ENCODE measurements at places on chromosomes 13 and 19. TPM values are rescaled to one million over a fixed set of nuclear protein-coding genes. Genes with fewer than 3 reads are reported as not detected.
A peak's percentile ranks its signal among the peaks of the same experiment; 100 is the strongest.

The MAB21L1 gene
- total RNA-seq: 0.60 TPM

DNA sequence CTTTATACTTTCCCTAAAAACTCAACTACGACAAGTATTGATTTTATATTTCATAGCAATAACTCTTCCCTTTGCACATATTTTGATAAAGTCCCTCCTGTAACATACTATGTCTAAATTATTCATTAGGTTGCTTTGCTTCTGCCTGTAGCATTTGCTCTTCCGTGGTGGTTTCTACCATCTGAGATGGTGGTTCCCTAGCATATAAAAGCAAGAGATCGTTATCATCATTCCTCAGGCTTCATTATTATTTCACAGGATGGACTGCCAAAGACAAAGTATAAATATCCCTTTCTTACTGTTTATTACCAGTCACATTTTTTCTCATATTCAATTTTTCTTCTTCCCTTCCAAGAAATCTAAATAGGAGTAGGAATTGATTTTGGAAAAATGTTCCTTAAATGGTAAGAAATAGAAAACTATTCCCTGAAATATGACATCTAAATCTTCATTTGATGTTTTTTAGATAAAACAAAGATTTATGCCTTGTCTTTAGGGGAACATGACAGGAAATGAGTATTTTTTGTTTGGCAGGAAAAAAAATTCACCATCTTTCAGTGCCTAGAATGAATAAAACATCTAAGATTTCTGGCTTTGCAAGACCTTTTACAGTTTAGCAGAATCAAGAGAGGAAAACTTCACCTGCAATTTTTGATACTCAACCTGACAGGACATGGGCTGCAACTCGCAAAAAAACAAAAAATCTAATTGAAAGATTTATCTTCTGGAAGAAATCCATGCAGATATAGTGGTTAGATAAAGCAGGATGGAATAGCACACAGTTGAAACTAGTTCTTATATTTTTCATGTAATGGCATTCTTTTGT lies 340.0 kb downstream of the SPRY2 start:
- DNase-seq: no peak

The AP1M2 gene
- total RNA-seq: not detected

The ZNF90 gene
- 7.9 TPM for total RNA-seq

DNA sequence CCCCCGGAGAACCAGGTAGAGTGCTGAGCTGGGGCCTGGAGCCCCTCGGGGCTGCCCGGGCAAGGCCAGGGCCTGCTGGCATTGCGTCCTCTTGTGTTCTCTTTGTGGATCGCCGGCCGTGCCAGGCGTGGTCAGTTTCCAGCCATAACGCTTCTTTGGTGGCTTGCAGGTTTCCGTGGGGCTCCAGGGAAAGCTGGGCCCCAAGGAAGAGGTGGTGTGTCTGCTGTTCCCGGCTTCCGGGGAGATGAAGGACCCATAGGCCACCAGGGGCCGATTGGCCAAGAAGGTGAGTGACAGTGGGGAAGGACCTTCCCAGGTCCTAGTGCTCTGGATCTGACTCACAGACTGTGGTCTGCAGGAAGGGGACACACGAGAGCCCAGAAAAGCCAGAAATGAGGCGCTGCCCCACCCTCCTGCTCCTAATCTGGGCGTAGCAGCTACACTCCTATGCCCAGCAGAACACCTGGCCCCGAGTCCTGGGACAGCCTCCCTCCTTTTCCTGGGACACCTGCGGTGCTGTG lies 57.5 kb downstream of the RAB20 start:
- DNase-seq: no peak

The WDR87 gene
- total RNA-seq: not detected

DNA sequence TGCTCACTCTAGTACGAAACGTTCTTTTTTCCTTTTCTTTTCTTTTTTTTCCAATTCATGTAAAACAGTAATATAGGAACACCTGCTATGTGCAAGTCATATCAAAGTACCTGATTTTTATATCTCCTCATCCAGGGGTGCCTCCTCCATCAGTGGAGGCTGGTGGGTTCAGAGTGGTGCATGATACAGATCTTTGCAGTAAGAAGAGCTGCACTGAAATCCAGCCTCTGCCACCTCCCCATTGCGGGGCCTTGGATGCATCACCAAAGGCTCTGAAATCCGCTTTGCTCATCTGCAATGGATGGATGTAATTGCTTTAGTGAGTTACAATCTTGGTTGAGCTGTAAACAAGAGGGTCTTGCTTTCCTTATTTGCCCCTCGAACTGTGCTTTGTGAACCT lies 38.3 kb downstream of the GPR12 start:
- no peak for DNase-seq

DNA sequence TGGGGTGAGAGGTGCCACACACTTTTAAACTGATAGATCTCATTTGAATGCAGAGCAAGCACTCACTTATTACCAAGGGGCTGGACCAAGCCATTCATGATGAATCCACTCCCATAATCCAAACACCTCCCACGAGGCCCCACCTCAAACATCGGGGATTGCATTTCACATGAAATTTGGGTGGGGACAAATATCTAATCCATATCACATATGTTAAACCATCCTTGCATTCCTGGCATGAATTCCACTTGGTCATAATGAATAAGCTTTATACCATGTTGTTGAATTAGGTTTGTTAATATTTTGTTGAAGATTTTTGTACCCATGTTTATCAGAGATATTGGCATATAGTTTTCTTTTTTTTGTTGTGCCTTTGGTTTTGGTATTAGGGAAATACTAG lies 1198.7 kb upstream of the ATXN8OS start:
- DNase-seq: no peak

The ZNF709 gene
- 7.9 TPM for total RNA-seq

The TCF3 gene
- total RNA-seq: 78.2 TPM

DNA sequence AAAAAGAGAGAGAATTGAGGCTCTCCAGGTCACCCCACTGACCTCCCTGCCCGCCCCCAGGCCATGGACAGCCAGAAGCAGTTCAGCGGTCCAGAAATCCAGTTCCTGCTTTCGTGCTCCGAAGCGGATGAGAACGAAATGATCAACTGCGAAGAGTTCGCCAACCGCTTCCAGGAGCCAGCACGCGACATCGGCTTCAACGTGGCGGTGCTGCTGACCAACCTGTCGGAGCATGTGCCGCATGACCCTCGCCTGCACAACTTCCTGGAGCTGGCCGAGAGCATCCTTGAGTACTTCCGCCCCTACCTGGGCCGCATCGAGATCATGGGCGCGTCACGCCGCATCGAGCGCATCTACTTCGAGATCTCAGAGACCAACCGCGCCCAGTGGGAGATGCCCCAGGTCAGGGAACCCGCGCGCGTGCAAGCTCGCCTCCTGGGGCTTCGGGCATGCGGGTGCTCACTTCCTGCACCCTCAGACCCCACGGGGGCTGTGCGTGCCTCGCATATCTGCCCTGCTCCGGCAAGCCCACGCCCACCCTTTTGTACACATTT lies 56.6 kb downstream of the MAP4K1 start:
- DNase-seq: no peak

GRCh38 chr13:32206097-32206740 lies 108.9 kb downstream of the ZAR1L start:
- no peak for DNase-seq

GRCh38 chr19:47510516-47511127 lies 4.2 kb downstream of the NAPA start:
- no peak for DNase-seq

GRCh38 chr19:17075864-17076542 lies 426 bp downstream of the MYO9B start:
- peak; percentile 48 for DNase-seq

DNA sequence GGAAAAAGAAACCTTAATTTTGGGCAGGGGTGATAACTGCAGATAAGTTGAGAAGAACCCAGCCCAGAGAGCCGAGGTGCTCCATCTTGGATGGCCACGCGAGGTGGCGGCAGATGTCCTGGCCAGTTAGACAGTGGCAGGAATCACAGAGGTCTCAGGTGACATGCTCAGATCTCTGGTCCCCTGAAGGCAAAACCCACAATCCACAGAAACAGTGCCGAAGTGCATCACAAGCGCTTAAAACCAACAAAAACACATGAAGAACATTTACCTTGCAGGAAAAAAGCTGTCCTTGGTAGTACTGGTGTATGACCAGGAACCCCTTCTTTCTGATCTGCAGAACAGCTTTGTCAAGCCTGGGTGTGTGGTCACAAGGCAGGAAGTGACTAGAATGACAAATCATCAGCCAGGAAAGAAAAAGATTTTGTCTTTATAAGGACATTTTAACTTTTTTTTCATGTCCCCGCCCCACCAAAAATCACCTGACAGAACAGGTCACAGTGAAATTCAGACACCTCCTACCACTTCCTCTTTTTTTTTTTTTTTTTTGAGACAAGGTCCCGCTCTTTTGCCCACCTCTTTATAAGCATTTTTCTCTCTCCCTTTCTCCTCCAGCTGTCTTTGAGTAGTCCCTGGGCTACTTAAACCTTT lies at the start of gene LCP1:
LCP1 (minus strand) TSS at position 338 of the 651 bp plus-strand sequence. CDS start 22,515 bp downstream, outside the sequence.
- no peak for DNase-seq

The CEP89 gene
- total RNA-seq: 25.2 TPM

DNA sequence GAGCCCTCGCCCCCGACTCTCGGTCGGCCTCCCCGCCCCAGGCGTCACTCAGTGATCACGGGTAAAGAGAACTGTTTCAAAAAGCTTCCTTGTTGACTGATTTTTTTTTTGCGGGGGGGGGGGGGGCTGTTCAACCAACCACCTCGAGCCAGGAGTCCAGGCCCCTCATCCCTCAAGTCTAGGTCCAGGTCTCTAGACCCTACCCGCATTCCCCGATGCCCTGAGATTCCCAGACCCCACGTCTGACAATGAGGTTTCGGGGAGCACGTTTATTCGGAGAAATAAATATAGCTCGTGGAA lies 4.3 kb downstream of the HRC start:
- no peak for DNase-seq

The AMER2 gene
- not detected for total RNA-seq

All from ovary (tissue), 10 donors.